ENCODE measurements at places on chromosomes 4 and X.

DNA sequence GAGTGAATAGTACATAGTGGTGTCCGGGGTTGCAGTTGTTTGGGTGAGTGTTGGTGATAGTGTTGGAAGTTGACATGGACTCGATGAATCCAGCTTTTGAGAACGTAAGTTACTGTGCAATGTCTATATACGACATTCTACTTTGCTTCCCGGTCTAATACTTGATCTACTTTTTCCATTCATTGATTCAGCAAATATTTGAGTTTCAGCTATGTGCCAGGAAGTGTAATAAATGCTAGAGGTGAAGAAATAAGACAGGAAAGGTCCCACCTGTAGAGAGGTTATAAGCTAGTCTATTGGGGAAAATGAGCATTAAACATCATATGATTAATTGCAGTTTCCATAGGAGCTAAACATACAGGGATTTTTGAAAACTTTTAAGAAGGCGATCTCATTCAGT lies 22.2 kb upstream of the MAGEC3 start:
- DNase-seq, result no peak

DNA sequence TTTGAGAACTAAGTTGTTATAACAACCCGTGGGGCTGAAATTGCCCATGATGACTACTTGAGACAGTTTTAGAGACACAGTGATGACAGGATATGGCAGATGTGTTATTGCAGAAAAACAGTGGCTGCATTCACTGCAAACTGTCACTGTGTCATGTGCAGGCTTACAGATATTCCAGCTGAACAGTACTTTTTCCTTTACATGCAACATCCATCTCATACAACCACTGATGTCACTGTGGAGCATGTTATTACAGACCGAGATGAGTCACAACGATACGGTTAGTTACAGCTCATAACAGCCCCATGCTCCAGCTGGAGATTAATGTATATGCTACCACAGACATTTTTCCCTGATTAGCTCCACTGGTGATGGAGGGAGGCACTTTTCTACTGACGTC lies 207.4 kb downstream of the TMA16 start:
- DNase-seq, result no peak

- no peak for DNase-seq
These were observed 45.8 kb downstream of the ENOX2 start for GRCh38 chrX:130857207-130857606.

GRCh38 chr4:67935888-67936287 lies 27.4 kb downstream of the TMPRSS11A start:
- no peak for DNase-seq

Data from T follicular helper cell (primary cell).